K562 (cell line): ENCODE measurements at places on chromosomes 1 and 21. TPM values are rescaled to one million over a fixed set of nuclear protein-coding genes. Genes with fewer than 3 reads are reported as not detected.

GRCh38 chr1:230923176-230923575, 54.9 kb upstream of the C1orf198 start:
- no peak for DNase-seq
- H3K27ac ChIP-seq = no peak overlapping the region
- H3K27me3 ChIP-seq = no peaks in the 10 kb centered on the region
- H3K36me3 ChIP-seq = peaks cover 33% of the 10 kb centered on the region

Gene FAM43B
- total RNA-seq = not detected in 2 replicates

DNA sequence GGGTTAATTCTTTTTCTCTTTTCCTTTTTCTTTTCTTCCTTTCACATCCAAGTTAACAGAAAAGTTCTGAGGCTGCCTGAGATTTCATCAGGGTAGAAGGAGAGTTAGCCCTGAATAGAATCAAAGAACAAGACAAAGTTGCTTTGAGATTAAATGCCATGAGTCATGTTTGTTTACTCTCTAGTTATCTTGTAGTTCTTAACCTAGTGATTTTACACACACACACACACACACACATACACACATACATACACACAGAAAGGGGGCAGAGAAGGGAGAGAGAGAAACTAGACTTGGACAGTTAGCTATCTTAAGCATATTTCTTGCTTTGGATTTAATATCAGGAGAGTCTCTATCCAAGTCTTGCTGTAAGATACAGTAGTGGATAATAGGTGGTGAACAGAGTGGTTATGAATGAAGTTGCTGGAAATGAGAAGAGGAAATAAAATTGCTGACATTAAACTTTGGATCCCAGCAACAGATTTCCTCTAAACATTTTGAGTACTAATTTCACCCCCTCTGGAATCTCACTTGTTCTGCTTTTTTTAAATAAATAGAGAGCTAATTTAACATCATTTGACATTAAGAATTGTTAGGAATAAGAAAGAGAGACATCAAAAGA, 19.9 kb downstream of the PLA2G4A start:
- no peak overlapping the region for H3K27ac ChIP-seq
- no peaks in the 10 kb centered on the region for H3K27me3 ChIP-seq
- no peaks in the 10 kb centered on the region for H3K36me3 ChIP-seq
- no peak for DNase-seq
- H3K4me1 ChIP-seq = no peaks in the 10 kb centered on the region

GRCh38 chr1:193183019-193183627, 3.3 kb downstream of the B3GALT2 start:
- H3K36me3 ChIP-seq = no peaks in the 10 kb centered on the region
- no peaks in the 10 kb centered on the region; the same call in 2 of the 3 replicates for H3K4me1 ChIP-seq
- no peak overlapping the region for H3K4me3 ChIP-seq
- H3K27ac ChIP-seq = no peak overlapping the region
- peak; percentile 63 for DNase-seq

DNA sequence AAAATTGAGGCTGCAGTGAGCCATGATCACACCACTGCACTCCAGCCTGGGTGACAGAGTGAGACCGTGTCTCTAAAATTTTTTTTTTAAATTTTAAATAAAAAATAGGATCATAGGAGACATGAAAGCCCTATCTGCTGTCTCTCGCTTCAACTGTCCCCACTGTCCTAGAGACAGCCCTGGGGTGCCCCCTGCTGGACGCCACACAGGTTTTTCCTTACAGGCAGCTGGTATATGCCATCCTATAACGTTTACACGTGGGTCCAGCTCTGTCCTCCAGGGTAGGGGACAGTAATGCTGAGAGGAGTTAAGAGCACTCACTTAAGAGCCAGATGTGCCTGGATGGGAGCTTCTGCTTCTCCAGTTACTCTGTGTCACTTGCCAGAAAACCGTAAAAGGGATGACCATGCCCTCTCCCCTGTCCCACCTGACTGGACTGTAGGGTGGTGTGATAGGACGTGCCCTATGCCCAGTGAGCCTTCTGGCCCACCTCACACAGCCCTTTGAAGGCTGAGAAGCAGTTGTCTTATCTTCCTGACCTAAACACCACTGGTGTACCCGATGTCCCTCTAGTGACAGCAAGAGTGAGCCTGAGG, 8.5 kb downstream of the FBXO2 start:
- no peak overlapping the region for H3K4me3 ChIP-seq
- H3K4me1 ChIP-seq = peaks cover 39% of the 10 kb centered on the region
- DNase-seq = peak; percentile 80
- H3K36me3 ChIP-seq = no peaks in the 10 kb centered on the region
- no peak overlapping the region for H3K27ac ChIP-seq

- H3K27ac ChIP-seq = no peak overlapping the region
- peaks cover 25% of the 10 kb centered on the region; the same call in 2 of the 3 replicates for H3K36me3 ChIP-seq
- H3K4me3 ChIP-seq = no peak overlapping the region
- DNase-seq = peak; percentile 54
- 0 out of 2 replicates have a peak, but pooled peaks cover 2% of the 10 kb centered on the region for H3K4me1 ChIP-seq
These were observed 24.3 kb downstream of the PER3 start for GRCh38 chr1:7808253-7808844.

DNA sequence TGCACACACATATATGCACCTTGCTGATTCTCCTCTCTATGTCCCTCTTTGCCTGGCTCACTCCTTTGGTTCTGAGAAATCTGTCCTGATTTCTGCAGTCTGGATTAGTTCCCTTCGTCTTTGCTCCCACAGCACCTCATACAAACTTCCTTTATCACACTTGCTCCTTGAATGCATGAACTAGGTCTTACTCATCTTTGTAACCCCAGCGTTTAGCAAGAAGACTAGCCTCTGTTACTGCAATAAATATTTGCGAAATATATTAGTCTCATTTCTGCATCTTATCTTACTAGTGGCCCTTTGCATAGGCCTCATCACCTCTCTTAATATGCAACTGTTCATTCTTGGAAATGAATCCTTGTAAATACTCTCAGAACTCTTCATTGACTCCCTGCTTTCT, 11.4 kb downstream of the SMYD2 start:
- no peak for DNase-seq
- peaks cover 3% of the 10 kb centered on the region; the same call in 1 of the 3 replicates for H3K36me3 ChIP-seq
- no peaks in the 10 kb centered on the region for H3K27me3 ChIP-seq
- no peak overlapping the region for H3K4me3 ChIP-seq

DNA sequence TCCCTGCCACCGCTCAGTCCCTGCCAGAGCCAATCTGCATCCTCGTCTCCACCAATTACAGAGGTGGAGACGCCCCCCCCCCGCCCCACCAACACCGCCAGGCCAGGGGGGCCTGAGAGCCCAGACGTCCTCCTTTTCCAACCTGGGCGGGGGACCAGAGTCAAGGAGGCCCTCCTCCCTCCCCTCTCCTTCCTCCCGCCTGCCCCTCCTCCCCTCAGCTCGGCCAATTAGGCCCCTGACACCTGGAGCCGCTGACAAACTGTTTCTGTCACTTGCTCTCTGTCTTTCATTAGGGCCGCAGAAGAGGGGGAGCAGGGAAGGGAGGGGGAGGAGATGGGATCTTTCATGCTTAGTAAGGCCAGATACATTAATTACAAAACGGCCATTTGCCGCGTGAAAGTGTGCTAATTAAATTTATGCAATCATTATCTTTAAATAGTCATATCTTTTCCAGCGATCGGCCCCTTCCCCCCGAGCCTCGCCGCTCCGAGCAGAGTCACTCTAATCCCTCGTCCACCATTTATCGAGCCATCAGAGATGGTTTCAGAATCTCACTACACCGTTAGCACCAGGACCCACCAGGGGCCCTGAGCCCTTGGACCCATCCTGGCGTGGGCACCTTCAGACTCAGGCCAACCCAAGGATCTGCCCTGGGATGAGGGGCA, 94.7 kb downstream of the PAX7 start:
- no peaks in the 10 kb centered on the region for H3K36me3 ChIP-seq
- peaks cover 87% of the 10 kb centered on the region for H3K27me3 ChIP-seq
- DNase-seq = no peak
- H3K4me1 ChIP-seq = peaks cover 5% of the 10 kb centered on the region; the same call in 1 of the 2 replicates
- H3K4me3 ChIP-seq = no peak overlapping the region

GRCh38 chr1:184480736-184481135, 93.9 kb downstream of the C1orf21 start:
- DNase-seq = no peak
- no peaks in the 10 kb centered on the region for H3K36me3 ChIP-seq
- H3K4me3 ChIP-seq = no peak overlapping the region
- H3K27me3 ChIP-seq = peaks cover 16% of the 10 kb centered on the region; the same call in 1 of the 2 replicates

Gene IRF6
- total RNA-seq = 0.20 and 0.29 TPM in 2 replicates

- no peak overlapping the region for H3K4me3 ChIP-seq
- no peak for DNase-seq
- no peaks in the 10 kb centered on the region for H3K27me3 ChIP-seq
- no peaks in the 10 kb centered on the region for H3K4me1 ChIP-seq
- no peaks in the 10 kb centered on the region for H3K36me3 ChIP-seq
These were observed 49.3 kb downstream of the ADAMTS1 start for GRCh38 chr21:26795866-26796329.

DNA sequence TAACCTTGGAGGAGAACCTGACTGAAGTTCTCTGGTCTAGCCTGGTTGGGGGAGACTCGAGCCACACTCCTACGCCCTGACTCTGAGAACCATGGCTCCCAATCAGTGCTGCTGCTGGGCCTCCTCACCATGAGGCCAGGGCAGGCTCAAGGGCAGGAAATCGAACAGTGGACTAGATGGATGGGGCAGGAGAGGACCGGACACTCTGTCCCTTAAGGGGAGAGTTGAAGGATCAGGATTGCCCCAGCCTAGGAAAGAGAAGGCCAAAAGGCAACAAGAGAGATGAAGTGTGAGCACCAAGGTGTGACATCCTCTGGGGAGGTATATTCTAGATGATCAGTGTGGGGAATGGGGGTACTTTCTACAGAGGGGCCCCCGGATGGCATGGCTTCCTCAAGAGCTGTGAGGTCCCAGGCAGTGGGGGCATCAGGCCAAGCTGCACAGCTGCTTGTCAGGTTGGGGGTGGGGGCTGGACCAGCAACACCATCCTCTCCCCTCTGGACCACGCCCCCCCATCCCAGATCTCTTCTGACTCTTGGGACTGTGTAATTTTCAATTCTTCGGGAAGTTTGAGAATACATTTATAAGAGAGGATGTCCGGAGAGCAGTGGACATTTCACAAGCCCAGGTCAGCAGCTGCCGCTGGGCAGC, 34.0 kb downstream of the MX1 start:
- H3K4me3 ChIP-seq = no peak overlapping the region
- no peaks in the 10 kb centered on the region for H3K4me1 ChIP-seq
- peaks cover 8% of the 10 kb centered on the region; the same call in 1 of the 3 replicates for H3K27me3 ChIP-seq
- no peaks in the 10 kb centered on the region for H3K36me3 ChIP-seq
- H3K27ac ChIP-seq = no peak overlapping the region

Gene HPCA
- not detected in 2 replicates for total RNA-seq

DNA sequence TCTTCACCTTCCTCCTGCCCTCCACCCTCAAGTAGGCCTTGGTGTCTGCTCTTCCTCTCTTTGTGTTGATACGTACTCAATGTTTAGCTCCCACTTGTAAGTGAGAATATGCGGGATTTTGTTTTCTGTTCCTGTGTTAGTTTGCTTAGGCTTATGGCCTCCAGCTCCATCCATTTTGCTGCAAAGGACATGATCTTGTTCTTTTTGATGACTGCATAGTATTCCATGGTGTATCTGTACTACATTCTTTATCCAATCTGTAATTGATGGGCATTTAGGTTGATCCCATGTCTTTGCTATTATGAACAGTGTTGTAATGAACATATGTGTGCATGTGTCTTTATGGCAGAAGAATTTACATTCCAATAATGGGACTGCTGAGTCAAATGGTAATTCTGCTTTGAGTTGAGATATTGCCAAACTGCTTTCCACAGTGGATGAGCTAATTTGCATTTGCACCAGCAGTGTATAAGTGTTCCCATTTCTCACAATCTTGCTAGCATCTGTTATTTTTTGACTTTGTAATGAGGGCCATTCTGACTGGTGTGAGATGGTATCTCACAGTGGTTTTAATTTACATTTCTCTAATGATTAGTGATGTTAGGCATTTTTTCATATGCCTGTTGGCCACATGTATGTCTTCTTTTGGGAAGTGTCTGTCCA, 272.7 kb downstream of the SDCCAG8 start:
- no peaks in the 10 kb centered on the region for H3K27me3 ChIP-seq
- DNase-seq = no peak
- H3K4me3 ChIP-seq = no peak overlapping the region
- no peaks in the 10 kb centered on the region for H3K4me1 ChIP-seq
- H3K36me3 ChIP-seq = no peaks in the 10 kb centered on the region

Gene RAD54L
- 67.0 and 72.7 TPM in 2 replicates for total RNA-seq

GRCh38 chr21:41741253-41742072, 25.4 kb downstream of the RIPK4 start:
- H3K27ac ChIP-seq = no peak overlapping the region
- H3K4me1 ChIP-seq = no peaks in the 10 kb centered on the region
- no peak for DNase-seq

DNA sequence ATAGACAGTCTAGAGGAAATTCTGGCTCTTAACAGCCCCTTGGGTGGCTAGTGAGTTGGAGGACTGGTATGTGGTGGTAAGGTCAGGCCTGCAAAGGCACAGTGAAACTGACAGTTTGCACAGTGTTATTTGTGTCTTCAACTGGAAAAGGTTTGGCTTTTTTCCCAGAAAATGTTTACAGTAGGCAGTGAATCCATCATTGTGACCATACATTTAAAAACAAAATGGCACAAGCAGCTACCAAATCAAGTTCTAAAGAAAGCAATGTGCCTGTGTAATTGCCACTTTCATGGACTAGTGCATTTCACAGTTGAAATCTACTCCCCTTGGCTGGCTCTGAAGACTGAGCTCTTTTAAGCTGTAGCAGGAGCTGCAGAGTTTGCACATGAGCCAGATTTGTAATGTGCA, 24.8 kb downstream of the ATPAF1 start:
- H3K27ac ChIP-seq = no peak overlapping the region
- H3K4me3 ChIP-seq = no peak overlapping the region
- H3K4me1 ChIP-seq = peaks cover 10% of the 10 kb centered on the region
- H3K36me3 ChIP-seq = no peaks in the 10 kb centered on the region; the same call in 1 of the 3 replicates

- H3K4me3 ChIP-seq = no peak overlapping the region
- H3K27me3 ChIP-seq = no peaks in the 10 kb centered on the region
- H3K27ac ChIP-seq = no peak overlapping the region
- no peaks in the 10 kb centered on the region for H3K36me3 ChIP-seq
- DNase-seq = no peak
- no peaks in the 10 kb centered on the region for H3K4me1 ChIP-seq
These were observed 32.5 kb downstream of the ADAMTS5 start for GRCh38 chr21:26934383-26934782.
